Vagina (tissue), 2 donors: ENCODE measurements at places on chromosomes 2 and 18. TPM values are rescaled to one million over a fixed set of nuclear protein-coding genes. Genes with fewer than 3 reads are reported as not detected.

DNA sequence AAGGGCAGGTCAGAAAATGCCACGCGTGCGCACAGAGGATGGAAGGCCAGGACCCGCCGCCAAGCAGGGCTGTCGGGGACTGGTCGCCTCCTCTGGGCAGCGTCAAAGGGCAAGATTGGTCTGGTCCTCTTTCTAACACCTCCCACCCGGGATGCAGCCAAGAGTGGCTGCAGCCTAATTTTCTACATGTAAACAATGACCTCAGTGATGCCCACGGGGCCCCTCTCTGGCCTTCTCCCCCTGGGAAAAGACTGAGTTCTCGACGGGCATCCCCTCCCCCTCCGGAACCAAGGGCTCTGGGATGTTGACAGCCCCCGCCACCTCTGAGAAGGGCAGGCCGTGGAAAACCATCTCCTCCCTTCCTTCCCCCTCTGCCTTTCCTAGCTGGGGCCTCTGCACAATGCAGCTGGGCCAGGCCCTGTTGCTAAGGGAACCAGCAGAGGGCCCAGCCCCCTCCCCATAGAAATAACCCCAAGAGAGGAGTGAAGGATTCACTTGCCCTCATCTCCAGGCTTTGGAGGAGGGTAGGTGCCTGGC is 80.0 kb upstream of the ZNF532 start:
- DNase-seq = no peak

Gene ACMSD
- total RNA-seq = not detected

- no peak for DNase-seq
Measured at GRCh38 chr2:164755952-164756351, 85.7 kb downstream of the COBLL1 start.

DNA sequence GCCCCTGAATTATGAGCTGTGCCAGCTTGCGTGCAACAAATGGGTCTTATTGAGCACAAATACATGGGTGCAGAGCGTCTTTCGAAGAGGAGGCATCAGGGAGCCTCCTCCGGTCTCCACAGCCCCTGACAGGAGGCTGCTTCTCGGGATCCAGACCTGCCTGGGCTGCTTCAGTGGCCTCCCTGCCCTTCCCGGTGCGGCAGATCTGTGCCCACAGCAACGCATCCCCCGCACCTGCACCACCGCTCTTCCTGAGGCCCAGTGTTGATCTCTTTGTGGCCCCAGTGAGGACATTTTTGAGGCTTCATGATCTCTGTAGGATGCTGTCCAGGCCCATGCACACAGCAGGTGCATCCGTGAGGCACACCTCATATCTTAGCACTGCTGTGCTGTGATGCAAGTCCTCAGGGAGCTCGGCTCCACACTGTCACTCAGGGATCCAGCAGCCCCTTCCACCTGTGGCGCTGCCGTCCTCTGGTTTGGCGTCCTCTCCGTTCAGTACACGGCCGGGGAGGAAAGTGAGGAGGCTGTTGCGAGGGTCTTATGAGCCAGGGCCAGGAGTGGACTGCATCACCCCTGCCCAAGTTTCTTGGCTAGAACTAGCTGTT is 17.4 kb downstream of the RTP5 start:
- no peak for DNase-seq

DNA sequence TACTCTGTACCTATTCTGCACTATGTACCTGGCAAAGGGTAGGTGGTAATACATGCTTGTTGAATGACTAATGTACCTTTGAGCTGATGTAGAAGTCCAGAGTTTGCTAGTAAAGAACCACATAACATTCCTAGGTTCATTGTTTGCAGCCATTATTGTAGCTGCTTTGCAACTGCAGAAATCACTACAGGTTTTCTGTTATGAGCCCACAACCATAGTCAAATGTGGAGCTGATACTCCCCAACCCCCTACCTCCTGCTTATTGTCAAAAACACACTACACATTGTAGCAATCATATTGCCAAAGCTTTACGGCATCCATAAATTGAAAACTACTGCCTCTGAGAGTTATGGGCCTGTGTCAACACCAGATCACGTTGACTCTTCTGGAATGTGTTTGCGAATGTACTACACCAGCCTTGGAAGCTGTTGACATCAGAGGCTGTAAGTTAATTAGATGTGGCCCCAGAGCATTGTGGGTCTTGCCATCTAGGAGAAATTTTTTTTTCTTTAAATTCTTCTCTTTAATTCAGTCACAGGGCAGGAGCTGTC is 187.0 kb downstream of the AGPS start:
- DNase-seq = no peak

DNA sequence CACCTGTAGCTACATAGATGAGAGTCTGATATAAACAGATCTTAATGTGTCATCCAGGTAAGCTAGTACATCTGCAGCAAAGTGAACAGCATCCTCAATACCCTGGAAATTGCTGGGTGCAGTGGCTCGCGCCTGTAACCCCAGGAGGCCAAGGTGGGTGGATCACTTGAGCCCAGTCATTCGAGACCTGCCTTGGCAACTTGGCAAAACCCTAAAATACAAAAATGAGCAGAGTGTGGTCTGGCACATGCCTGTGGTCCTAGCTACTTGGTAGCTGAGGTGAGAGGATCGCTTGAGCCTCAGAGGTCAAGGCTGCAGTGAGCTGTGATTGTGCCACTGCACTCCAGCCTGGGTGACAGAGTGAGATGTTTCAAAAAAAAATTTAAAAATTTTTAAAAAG is 233.9 kb upstream of the SP5 start:
- no peak for DNase-seq

GRCh38 chr2:237900891-237901831 is 41.7 kb downstream of the RAMP1 start:
- DNase-seq = no peak

DNA sequence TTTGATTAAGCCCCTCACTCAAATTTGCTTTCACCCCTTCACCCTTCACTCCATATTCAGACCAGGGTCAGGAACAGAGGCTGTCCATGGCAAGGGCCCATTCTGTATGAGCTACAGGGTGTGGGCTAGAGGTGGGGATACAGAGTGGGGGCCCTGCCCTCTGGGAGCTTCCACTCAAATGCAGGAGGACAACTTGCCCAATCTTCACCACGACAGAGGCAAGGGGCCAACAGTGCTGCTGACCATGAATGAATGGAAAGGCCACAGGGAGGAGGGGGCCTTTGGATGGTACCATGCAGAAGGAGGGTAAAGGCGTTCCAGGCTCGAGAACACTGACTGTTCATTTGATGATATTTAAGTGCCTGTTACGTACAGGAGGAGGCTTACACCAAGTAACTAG is 22.8 kb downstream of the ADRA2B start:
- DNase-seq = no peak
